ENCODE measurements at places on chromosomes 13 and 19.

GRCh38 chr13:51619614-51620013, 35.4 kb downstream of the WDFY2 start:
- no peak for DNase-seq

DNA sequence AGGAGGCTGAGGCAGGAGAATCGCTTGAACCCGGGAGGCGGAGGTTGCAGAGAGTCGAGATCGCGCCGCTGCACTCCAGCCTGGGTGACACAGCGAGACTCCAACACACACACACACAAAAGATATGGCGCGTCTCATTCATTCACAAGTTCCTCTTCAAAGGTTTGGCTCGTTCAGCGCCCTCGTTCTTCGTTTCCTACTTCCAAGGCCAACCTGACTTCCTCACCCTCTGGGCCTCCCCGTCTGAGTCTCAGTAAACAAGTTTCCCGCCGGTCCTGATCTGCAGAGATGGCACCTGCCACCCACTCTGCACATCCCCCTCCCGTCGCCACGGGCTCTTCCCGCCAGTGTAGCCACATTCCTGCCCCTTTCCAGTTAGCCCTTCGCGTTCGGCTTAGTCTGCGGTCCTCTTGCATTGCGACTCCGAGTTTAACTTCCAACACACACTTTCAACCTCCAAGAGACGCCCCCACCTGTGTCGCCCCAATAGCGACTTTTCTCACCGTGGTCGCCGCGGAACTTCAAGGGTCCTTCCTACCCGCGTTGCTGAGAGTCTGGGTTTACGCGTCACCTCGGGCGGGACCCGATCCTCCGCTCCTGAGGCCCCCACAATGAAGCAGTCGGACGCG, 1.3 kb upstream of the BSG start:
- DNase-seq, result peak; percentile 57

DNA sequence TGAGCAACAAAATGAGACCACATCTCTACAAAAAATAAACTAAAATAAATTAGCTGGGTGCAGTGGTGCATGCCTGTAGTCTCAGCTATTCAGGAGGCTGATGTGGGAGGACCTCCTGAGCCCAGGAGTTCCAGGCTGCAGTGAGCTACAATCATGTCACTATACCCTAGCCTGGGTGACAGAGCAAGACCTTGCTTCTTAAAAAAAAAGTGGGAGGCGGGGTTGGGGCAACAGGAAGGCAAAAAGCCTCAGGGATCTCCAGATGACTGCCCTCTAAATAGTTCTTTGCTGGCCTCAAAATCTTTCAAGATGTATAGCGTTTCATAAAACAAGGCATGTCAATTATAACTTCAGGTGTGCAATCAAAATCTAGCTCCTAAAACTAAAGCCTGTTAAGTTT, 18.5 kb downstream of the CEACAM8 start:
- no peak for DNase-seq

GRCh38 chr19:29890392-29890791, 51.6 kb upstream of the URI1 start:
- DNase-seq, result no peak

- DNase-seq, result no peak
Observed at GRCh38 chr13:79090552-79091124, 315.4 kb downstream of the RBM26 start.

Data from CD8-positive, alpha-beta T cell (primary cell).